ENCODE measurements at places on chromosomes 4 and X.

- no peak for DNase-seq
These were observed 628.3 kb upstream of the MAGEB2 start for GRCh38 chrX:29587107-29587506.

DNA sequence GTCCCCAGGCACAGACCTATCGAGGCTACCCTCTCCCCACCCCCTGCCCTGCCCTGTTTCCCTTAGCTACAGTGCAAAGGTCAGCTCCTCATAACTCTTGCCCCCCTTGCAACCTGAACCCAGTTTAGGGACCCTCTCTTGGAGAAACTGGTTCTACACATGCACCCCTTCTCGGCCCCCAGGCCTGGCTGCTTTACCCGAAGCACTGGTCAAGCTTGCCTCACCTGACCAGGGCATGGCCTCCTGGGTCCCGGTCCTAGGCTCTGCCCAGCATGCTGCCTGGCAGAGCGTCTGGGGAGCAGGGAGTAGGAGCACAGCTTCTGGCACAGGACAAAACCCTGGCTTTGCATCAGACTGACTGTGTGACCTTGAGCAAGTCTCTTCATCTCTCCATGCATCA lies 28.0 kb downstream of the ZNF185 start:
- no peak for DNase-seq

DNA sequence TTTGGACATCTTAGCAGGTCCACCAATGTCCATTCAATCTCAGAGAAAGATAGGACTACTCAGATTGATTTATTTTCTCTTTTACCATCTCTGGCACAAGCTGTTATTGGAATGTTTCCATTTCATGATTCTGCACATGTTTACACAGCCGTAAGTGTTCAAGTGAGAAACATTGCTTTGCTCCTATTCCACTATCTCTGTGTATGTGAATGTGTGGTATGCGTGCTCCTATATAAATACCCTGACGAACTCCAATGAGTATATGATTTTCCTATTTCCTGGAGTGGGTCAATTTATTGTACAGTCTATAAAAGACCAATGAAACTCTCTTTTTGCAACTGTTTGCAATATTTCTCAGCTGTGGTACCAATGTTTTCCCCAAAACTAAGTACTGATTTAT lies 221.0 kb upstream of the GALNT7 start:
- DNase-seq: no peak

- DNase-seq: no peak
These were observed 46.7 kb downstream of the DDX60L start for GRCh38 chr4:168433571-168433970.

- no peak for DNase-seq
These were observed 15.1 kb downstream of the MCF2 start for GRCh38 chrX:139692908-139693307.
